Sigmoid colon (tissue), 7 donors: ENCODE measurements at places on chromosomes 12 and 14. TPM values are rescaled to one million over a fixed set of nuclear protein-coding genes. Genes with fewer than 3 reads are reported as not detected.
A peak's percentile ranks its signal among the peaks of the same experiment; 100 is the strongest.

DNA sequence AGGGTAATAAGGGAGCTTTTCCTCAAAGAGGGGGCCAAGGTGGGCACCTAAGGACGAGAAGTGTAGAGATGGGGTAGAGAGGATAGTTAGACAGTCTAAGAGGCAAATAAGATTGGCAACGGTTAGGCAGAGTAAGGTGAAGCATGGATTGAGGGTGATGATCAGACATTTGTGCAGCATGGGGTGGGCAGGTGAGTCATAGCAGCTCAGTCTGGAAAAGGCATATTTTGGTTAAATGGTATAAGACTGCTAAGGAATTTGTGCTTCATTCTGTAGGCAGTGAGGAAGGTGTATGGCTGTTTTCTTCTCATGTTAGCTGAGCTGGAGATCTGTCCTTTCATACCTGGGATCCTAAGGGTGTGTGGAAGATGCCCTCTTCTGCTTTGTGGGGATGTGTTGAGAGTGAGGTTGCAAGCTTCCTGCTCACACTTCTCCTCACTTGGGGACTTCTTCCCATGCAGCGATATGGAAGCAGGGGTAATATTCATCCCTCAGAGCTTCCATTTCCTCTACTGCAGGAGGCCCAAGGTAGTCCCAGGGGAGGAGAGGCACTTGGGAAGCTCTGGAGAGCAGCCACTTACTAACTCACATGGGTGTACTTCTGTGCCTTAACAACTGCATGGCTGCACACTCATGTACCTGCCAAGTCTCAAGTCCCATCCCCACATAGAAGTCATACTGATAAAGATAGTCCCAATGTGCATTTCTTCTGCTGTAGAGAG lies 28.9 kb downstream of the GSG1 start:
- no peaks in the 10 kb centered on the region for H3K4me1 ChIP-seq
- H3K27me3 ChIP-seq, result no peaks in the 10 kb centered on the region
- no peak overlapping the region for H3K4me3 ChIP-seq
- peaks cover under 1% of the 10 kb centered on the region for H3K36me3 ChIP-seq

DNA sequence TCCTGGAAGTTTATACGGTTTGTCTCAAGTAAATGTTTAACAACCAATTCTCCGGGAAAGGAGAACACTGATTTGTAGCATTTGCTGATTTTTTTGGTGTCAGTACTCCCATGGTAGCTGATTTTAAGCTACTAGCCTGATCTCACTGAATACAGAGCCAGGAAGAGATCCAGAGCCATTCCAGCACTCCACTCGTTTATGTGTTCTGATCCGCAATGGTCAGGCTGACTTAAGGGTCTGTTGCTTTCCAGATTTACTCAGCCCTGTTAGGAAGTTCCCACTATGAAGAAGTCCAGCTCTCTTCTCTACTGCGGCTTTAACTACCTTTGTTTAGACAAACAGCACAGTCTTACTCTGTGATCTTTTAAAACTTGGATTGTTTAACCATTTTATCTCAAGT lies 38.0 kb upstream of the NID2 start:
- peaks cover 13% of the 10 kb centered on the region for H3K4me1 ChIP-seq
- H3K27me3 ChIP-seq, result no peaks in the 10 kb centered on the region
- H3K36me3 ChIP-seq, result no peaks in the 10 kb centered on the region
- no peak overlapping the region for H3K27ac ChIP-seq
- no peak for DNase-seq

DNA sequence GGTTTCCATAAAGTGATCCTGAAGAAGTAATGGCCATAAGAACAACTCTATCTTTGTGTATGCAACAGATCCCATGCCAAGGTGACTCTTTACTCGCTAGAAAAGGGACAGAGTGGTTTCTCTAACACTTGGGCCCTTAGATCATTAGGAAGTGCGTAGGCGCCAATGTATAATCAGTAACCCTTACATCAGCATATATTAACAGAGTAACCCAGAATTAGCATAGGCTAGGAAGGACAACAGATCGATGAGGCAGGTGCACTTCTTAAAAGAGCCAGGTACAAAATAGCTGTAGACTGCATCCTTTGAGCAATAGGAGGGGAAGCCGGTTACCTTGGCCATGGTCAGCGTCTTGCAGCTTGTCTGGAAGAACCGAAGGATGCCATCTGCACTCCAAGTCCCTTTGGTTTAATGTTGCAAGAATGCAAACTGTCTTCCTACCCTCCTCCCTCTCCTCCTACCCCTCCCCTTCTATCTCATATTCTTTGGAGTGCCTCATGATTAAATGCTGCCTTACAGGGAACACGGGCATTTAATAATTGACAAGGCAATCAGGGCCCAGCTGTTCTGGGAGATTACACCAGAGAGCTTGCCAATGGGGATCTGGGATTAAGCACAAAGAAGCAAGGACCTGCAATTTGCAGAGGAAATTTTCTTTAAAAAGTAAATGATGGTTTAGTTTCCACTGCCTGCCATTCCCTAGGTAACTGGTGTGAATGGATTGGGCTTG lies 8.0 kb downstream of the GSG1 start:
- H3K4me1 ChIP-seq, result peaks cover 14% of the 10 kb centered on the region
- H3K36me3 ChIP-seq, result no peaks in the 10 kb centered on the region
- no peaks in the 10 kb centered on the region for H3K27me3 ChIP-seq
- H3K27ac ChIP-seq, result no peak overlapping the region
- DNase-seq, result no peak

GRCh38 chr12:32501835-32502333 lies 102.5 kb downstream of the FGD4 start:
- no peak for DNase-seq
- peaks cover 6% of the 10 kb centered on the region for H3K4me1 ChIP-seq
- no peak overlapping the region for H3K4me3 ChIP-seq

GRCh38 chr12:96669786-96670185 lies 180.4 kb downstream of the CFAP54 start:
- no peak overlapping the region for H3K27ac ChIP-seq
- H3K4me3 ChIP-seq, result no peak overlapping the region
- H3K36me3 ChIP-seq, result no peaks in the 10 kb centered on the region
- no peaks in the 10 kb centered on the region for H3K4me1 ChIP-seq
- H3K27me3 ChIP-seq, result no peaks in the 10 kb centered on the region

DNA sequence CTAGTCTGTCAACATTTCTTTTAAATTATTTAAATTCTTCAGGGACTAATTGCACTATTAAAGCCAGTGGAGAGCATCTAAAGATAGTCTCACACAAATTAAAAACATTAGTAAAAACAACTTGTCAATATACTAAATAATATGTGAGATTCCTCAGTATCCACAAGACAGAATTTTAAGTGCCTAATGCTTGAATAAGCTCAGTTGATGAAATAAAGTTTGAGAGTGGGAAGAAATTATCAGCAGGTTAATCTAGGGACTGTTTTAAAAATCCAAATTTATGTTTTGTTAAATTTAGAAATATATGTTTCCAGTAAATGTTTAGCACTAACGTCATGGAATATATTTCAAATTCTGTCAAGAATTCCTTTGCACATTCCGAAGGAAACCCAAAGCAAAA lies 105.2 kb downstream of the SLC41A2 start:
- no peaks in the 10 kb centered on the region for H3K4me1 ChIP-seq
- no peaks in the 10 kb centered on the region for H3K36me3 ChIP-seq
- DNase-seq, result no peak
- no peak overlapping the region for H3K27ac ChIP-seq
- no peak overlapping the region for H3K4me3 ChIP-seq

- no peak for DNase-seq
- no peaks in the 10 kb centered on the region for H3K4me1 ChIP-seq
- H3K27me3 ChIP-seq, result no peaks in the 10 kb centered on the region
- H3K27ac ChIP-seq, result no peak overlapping the region
Observed at GRCh38 chr12:29273178-29273843, 107.7 kb downstream of the ERGIC2 start.

- H3K27ac ChIP-seq, result no peak overlapping the region
- H3K36me3 ChIP-seq, result no peaks in the 10 kb centered on the region
- no peaks in the 10 kb centered on the region for H3K27me3 ChIP-seq
- H3K4me1 ChIP-seq, result no peaks in the 10 kb centered on the region
- no peak for DNase-seq
Observed at GRCh38 chr12:79162948-79163347, 298.4 kb downstream of the SYT1 start.

DNA sequence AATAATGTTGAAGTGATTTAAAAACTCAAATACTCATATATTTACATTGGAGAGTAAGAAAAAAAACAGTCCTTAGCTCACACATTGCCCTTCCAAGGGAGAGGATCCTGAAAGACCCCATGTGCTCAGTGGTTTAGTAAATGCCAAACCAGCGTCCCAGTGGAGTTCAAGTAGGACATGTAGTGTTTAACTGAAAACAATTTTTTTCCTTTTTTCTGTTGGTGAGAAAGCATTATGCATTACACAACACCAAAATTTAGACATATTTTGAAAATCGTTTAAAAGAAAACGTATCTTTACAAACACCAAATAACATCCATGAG lies 33.6 kb downstream of the UBR7 start:
- no peak overlapping the region for H3K27ac ChIP-seq
- H3K36me3 ChIP-seq, result peaks cover 19% of the 10 kb centered on the region
- no peaks in the 10 kb centered on the region for H3K27me3 ChIP-seq
- H3K4me1 ChIP-seq, result no peaks in the 10 kb centered on the region

GRCh38 chr12:53560351-53560750 lies 53.1 kb upstream of the NPFF start:
- no peak overlapping the region for H3K4me3 ChIP-seq
- DNase-seq, result no peak
- H3K27me3 ChIP-seq, result no peaks in the 10 kb centered on the region
- no peaks in the 10 kb centered on the region for H3K4me1 ChIP-seq

GRCh38 chr12:41223600-41223999 lies 35.5 kb downstream of the PDZRN4 start:
- no peak overlapping the region for H3K4me3 ChIP-seq
- no peaks in the 10 kb centered on the region for H3K27me3 ChIP-seq
- no peak for DNase-seq
- peaks cover 20% of the 10 kb centered on the region for H3K4me1 ChIP-seq
- no peak overlapping the region for H3K27ac ChIP-seq

- H3K27me3 ChIP-seq, result peaks cover 27% of the 10 kb centered on the region
- no peaks in the 10 kb centered on the region for H3K36me3 ChIP-seq
- DNase-seq, result no peak
- H3K4me3 ChIP-seq, result no peak overlapping the region
- no peak overlapping the region for H3K27ac ChIP-seq
Observed at GRCh38 chr12:115810122-115810901, 467.2 kb downstream of the MED13L start.

DNA sequence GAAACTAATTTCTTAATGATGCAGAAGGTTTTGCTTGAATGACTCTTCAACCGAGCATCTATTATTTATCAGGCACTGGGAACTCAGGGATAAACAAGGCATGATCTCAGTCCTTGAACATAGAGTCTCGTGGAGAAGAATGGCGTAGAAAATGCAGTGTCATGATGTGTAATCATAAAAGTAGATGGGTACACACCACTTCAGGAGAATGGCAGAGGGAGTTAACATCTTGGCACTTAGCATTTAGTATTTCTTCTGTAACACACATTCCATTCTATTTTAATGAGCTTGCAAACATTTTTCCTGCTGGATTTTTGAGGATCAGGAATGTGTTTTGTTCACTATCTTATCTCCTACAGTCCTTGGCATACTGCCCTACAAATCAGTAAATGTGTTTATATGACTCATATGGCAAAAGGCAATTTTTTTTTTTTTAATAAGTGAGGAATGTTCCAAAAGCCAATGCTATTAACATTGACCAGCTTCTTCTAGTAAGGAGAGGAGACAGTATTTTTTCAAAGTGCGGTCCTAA lies 3.8 kb downstream of the TXNRD1 start:
- H3K27ac ChIP-seq, result peak overlapping the region; percentile 67
- no peaks in the 10 kb centered on the region for H3K36me3 ChIP-seq
- H3K27me3 ChIP-seq, result no peaks in the 10 kb centered on the region
- H3K4me1 ChIP-seq, result peaks cover 42% of the 10 kb centered on the region
- no peak overlapping the region for H3K4me3 ChIP-seq

DNA sequence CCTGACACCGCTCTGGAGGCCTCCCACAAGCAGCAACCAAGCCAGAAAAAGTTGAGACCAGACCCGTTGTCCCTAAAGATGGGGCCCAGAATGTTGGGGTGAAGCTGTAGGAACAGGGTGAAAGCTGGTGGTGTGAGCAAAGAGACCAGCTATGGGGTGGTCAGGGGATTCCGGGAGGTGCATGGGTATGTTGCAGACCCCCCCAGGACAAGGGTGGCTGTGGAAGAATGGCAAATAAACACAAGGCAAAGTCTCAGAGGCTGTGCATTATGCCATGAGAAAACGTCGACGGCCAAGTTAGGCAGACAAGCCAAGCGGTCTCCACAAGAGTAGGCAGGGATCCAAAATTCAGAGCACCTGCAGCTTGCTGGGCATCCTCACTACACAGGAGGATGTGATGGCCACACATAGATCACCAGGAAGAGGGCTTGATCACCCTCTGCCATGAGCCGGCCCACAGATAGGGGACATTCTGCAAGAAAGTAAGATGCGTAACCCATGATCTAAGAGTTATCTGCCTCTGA lies 58.8 kb upstream of the KCNA1 start:
- no peaks in the 10 kb centered on the region for H3K4me1 ChIP-seq
- H3K36me3 ChIP-seq, result no peaks in the 10 kb centered on the region
- no peak for DNase-seq
- H3K27me3 ChIP-seq, result no peaks in the 10 kb centered on the region

GRCh38 chr12:179131-179884 lies 34.6 kb downstream of the SLC6A12 start:
- H3K4me3 ChIP-seq, result no peak overlapping the region
- H3K27ac ChIP-seq, result no peak overlapping the region
- no peak for DNase-seq
- H3K4me1 ChIP-seq, result no peaks in the 10 kb centered on the region
- peaks cover 8% of the 10 kb centered on the region for H3K27me3 ChIP-seq
- no peaks in the 10 kb centered on the region for H3K36me3 ChIP-seq

DNA sequence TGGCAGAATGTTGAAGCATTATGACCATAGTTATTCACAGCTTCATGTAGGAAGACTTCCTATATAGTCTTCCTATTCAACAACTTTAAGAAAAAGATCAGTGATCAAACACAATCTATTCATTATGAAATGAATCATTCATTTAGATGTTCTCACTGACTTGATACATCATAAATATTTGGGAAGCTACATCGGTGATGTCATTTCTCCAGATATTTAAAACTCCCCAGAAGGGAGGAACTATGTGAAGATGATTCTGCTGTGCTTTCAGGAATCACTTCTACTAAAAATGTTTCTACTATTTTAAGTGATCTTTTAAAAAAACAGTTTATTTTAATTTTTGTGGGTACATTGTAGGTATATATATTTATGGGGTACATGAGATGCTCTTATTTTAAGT lies 316.4 kb downstream of the BCAT1 start:
- no peak overlapping the region for H3K4me3 ChIP-seq
- H3K27ac ChIP-seq, result no peak overlapping the region
- H3K4me1 ChIP-seq, result no peaks in the 10 kb centered on the region
- no peak for DNase-seq

GRCh38 chr12:8455727-8456360 lies at the start of gene CLEC6A:
Gene CLEC6A (plus strand): TSS chr12:8455962. CDS start chr12:8456112, 150 bp downstream.
- no peak for DNase-seq
- H3K27ac ChIP-seq, result no peak within 1 kb of the TSS

The PRIMA1 gene
- 21.9 TPM for total RNA-seq

The RNASE7 gene
- total RNA-seq, result not detected

The BEGAIN gene
- 0.49 TPM for total RNA-seq

The GLIPR1 gene
- total RNA-seq, result 16.6 TPM

The LMNTD1 gene
- total RNA-seq, result not detected

The PRB2 gene
- not detected for total RNA-seq

The KRT82 gene
- not detected for total RNA-seq

The KRT79 gene
- total RNA-seq, result not detected

The COCH gene
- 15.1 TPM for total RNA-seq

The ACOT4 gene
- 0.33 TPM for total RNA-seq

The ADAM20 gene
- total RNA-seq, result 2.8 TPM
